GM12878 (cell line): ENCODE measurements at places on chromosomes 6 and 20.

- no peak for DNase-seq
Observed at GRCh38 chr6:6556738-6557503, 31.6 kb upstream of the LY86 start.

DNA sequence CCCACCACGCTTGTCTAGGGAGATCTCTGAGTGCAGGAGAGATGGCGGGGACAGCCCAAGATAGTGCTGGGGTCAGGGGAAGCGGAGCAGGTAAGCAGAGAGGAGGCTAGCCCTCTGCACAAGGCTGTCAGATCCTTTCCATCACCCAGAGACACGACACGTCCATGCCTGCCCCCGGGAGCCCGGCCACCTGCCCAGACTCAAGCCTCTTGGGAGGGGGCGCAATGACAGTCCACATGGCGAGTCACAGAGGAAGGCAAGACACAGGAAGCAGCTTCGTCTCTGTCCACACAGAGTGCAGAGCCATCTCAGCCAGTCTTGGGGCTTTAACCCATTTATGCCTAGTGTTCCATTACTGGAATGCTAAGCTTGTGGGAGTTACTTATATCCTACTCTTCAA is 78.4 kb downstream of the PREX1 start:
- no peak for DNase-seq

- no peak for DNase-seq
Observed at GRCh38 chr6:110981202-110981600, 637 bp upstream of the RPF2 start.

GRCh38 chr6:148509119-148509799 is 166.6 kb downstream of the SASH1 start:
- DNase-seq = no peak

- no peak for DNase-seq
Observed at GRCh38 chr6:110270165-110270564, 88.0 kb downstream of the METTL24 start.

GRCh38 chr6:156597095-156597494 is 180.1 kb upstream of the ARID1B start:
- DNase-seq = no peak

DNA sequence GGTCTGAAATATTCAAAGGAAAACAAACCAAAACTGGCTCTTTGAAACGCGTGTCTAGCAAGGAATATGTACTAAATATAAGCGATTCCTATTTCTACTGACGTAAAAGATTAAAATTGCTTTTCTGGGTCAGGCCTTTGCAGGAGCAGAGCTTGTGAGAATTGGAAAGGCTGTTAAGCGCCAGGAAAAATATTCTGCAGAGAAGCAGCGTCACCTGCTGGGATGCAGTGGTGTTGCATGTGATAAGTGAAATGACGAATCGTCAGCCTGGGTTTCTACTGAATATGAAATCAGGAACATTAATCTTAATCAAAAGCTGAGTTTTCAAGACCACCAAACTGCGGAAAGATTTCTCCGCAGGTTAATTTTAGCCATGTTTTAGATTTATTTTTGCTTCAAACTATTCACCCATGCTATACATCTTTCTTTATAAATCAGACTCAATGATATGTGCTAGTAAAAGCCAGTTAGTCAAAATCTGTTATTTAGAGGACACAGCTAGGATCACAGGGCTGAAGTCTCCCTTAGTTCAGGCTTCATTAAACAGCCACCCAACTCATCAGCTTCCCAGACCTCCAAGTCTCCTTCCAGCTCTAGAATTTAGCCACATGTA is 67.4 kb downstream of the ALDH8A1 start:
- DNase-seq = no peak

GRCh38 chr6:7317538-7317937 is 4.5 kb upstream of the SSR1 start:
- DNase-seq = no peak

DNA sequence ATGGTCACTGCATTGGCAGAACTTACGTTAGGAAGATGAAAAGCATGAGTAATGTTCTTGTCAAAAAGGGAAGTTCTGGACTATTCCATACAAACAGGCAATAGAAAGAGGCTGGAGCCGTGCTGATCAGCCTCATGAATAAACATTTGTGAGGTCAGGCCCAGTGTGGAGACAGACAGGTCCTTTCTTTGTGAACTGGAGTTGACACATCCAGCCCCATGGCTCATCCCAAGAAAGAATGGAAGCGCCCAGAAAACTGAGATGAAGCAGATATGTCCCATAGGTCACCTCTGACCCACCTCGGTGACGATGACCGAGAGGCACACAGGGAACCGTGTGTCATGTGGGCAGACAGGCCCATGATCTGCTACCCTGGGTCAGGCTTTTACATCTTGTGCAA is 276.0 kb upstream of the SGK1 start:
- no peak for DNase-seq

- DNase-seq = no peak
Observed at GRCh38 chr6:101484781-101485180, 91.3 kb downstream of the GRIK2 start.

GRCh38 chr6:111662794-111663593 is 57.3 kb upstream of the TRAF3IP2 start:
- no peak for DNase-seq
